ENCODE measurements at places on chromosomes 12 and 14. TPM values are rescaled to one million over a fixed set of nuclear protein-coding genes. Genes with fewer than 3 reads are reported as not detected.

CCDC88C gene
- total RNA-seq, result 5.6 TPM

CCND2 gene
- total RNA-seq, result 0.12 TPM

HOXC11 gene
- total RNA-seq, result 0.64 TPM

KLHDC1 gene
- 0.24 TPM for total RNA-seq

TC2N gene
- 0.86 TPM for total RNA-seq
